HFF-Myc (cell line): ENCODE measurements at places on chromosomes 13 and 19.

DNA sequence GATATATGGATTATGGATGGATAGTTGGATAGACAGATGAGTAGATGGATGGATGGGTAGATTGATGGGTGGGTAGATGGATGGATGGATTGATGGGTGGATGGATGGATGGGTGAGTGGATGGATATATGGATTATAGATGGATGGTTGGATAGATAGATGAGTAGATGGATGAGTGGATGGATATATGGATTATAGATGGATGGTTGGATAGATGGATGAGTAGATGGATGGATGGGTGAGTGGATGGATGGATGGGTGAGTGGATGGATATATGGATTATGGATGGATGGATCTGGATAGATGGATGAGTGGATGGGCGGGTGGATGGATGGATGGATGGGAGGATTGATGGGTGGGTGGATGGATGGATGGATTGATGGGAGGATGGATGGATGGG is 36.4 kb upstream of the TNFAIP8L1 start:
- DNase-seq: no peak

DNA sequence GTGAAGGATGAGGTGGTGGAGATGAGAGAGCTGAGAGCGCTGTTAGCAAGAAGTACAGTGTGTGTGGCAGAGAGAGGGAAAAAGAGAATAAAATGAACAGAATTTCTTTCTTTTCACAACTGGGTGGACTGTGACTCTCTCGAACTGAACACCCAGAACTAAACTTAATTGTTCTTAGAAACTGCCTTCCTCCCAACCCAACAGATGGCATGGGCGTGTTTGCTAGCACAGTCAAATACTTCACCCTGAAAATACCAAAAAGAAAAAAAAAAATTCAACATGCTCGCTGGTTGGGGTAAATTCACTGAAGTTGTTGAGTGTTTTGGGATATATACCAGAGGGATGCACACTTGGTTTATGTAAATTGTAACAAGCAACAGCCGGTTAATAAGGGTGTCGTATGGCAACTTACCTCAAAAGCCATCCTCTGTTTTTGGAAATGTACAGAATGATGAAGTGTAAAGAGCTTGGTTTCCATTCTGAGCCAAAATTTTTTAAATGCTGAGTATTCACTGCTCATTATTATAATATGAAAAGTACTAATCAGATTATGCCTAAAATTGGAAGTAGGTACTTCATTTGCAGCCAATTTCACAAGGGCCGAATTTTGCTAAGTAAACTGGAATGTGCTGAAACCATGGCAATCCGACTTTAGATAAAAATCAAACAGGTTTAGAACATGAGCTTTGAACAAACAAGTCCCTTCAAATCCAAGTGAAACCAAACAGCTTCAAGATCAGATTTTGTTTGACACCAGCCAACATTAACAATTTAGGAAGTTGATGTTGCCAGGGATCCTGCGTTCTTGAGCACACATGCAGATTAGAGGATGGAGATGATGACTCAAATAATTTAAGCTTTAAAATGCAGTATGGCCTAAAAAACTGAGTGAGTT is 115.8 kb downstream of the ZIC5 start:
- DNase-seq: no peak

- DNase-seq: no peak
These were observed 5.0 kb downstream of the RNF225 start for GRCh38 chr19:58400316-58400915.

DNA sequence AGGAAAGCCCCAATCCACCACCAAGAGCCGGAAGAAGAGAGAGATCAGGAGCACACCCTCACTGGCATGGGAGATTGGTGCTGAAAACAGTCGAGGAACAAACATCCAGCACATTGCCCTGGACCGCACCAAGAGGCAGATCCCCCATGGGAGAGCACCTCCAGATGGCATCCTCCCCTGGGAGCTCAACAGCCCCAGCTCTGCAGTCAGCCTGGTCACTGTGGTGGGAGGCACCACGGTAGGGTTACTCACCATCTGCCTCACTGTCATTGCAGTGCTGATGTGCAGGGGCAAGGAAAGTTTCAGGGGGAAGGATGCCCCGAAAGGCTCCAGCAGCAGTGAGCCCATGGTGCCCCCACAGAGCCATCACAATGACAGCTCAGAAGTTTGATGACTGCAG is 110.2 kb downstream of the STOML3 start:
- DNase-seq: no peak

GRCh38 chr19:45351401-45351952 is 10.9 kb downstream of the KLC3 start:
- DNase-seq: no peak

- DNase-seq: no peak
These were observed 458 bp downstream of the ARHGEF1 start for GRCh38 chr19:41883463-41883820.

DNA sequence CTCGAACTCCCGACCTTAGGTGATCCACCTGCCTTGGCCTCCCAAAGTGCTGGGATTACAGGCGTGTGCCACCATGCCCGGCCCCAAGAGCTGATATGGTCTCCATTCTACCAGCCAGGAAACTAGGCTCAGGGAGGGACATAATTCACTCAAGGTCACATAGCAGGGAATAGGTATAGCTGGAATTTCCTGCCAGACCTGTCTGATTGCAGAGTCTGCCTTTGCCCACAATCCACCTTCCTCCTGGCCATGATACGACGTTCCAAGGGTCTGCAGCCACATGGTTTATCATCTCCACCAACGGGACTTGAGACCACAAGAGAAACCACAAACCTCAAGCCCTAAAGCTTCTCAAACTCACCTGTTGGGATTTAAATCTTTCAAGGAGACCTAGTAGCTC is 32.0 kb downstream of the ZNRF4 start:
- DNase-seq: no peak

- DNase-seq: no peak
These were observed 89.9 kb downstream of the TEX26 start for GRCh38 chr13:31022288-31022895.

DNA sequence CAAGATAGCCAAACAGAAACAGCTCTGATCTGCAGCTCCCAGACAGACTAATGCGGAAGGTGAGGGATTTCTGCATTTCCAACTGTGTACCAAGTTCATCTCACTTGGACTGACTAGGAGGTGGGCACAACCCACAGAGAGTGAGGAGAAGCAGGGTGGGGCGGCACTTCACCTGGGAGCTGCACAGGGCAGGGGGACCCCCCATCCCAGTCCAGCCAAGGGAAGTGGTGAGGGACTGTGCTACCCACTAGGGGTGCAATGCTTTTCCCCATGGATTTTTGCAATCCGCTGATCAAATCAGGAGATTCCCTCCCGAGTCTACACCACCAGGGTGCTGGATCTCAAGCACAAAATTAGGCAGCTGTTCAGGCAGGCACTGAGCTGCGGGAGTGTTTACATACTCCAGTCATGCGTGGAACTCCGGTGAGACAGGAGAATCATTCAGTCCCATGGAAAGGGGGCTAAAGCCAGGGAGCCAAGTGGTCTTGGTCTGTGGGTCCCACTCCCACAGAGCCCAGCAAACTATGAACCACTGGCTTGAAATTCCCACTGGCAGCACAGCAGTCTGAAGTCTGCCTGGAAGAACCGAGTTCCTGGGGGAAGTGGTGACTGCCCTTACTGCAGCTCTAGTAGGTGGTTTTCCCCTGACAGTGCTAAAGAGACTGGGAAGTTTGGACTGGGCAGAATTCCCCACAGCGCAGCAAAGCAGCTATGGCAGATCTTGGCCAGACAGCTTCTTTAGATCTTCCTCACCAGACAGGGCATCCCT is 85.1 kb upstream of the UFM1 start:
- DNase-seq: no peak

DNA sequence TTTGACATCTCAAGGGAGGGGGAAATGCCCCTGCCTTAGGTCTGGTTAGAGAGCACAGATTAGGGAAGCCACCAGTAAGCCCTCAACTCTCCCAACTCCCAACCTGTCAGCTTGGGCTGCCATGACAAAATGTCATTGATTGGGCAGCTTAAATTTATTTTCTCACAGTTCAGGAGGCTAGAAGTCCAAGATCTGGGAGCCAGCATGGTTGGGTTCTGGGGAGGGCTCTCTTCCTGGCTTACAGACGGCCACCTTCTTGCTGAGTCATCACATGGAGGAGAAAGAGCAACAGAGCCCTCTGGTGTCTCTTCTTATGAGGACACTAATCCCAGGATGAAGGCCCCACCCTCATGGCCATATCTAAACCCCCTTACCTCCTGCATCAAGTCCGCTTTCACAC is 24.2 kb downstream of the C19orf12 start:
- DNase-seq: no peak

DNA sequence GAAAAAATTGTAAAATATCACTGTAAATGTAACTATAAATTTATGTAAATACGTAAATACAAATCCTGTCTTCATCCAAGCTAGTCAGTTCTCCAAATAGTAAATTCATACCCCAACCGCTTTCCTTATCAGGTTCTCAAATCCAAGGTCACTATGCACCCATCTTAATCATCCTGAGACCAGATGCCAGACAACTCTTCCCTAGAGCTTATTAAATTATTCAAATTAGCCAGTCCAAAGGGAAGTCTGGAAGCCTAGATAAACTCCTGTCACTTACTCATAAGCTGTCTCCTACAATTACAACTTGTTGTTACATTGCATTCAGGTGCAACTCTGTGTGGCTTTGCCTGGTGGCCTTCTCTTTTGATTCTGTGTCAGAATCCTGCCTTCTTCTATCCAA is 836.1 kb upstream of the PCDH20 start:
- DNase-seq: no peak

- DNase-seq: peak; percentile 66
These were observed 12.4 kb downstream of the NOSIP start for GRCh38 chr19:49567861-49568441.

- DNase-seq: no peak
These were observed 6.3 kb upstream of the HCN2 start for GRCh38 chr19:583198-583967.

DNA sequence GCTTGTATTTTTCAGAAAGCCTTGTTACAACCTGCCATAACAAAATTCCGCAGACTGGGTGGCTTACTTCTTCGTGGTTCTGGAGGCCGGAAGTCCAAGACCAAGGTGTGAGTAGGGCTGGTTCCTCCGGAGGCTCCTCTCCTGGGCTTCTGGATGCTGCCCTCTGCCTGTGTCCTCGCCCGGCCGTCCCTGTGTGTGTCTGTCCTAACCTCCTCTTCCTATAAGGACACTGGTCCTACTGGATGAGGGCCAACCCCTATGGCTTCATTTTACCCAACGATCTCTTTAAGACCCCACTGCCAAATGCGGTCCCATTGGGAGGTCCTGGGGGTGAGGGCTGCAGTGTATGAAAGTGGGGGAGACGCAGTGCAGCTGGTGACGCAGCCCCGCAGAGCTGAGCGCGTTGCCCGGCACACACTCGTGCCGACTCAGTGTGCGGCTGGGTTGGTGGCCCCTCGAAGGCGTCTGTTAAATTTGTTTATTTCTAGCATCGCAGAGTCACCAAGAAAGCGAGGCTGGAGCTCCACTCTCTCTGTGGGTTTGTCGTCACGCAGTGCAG is 116.7 kb downstream of the SOX1 start:
- DNase-seq: no peak

DNA sequence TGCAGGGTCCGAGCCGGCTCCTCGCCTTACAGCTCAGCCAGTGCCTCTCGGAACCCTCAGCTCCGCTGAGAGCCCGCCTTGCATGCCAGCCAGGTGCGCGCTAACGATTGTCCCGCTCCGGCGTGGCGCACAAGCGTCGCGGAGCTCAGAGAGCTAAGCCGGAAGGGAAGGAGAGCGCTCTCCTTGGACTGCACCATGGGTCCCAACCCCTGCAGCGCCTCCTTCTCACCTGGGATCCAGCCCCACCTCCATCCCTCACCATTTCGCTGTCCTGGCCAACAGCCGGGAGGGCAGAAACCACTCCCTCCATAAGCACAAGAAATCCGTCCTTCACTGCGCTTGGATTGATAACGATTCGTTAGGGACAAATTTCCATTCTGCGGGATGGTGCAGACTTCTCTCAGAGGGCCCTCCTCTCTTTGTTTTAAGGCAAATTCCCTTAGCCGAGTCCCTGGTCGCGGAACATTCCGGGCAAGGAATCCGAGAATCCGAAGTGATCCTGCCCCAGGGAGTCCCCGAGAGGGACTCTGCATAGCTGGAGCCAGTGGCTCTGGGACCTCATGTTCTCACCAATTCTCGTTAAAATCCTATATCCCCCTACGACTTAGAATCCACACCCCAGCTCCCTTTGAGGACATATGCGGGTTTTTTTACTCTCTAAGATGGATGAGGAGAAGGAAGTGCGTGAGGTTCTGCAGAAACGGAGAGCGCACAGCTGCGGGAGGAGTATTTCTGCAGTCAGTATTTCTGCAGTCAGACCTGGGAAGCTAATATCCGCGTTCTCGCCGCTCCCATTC is 2.8 kb downstream of the GSX1 start:
- DNase-seq: no peak

DNA sequence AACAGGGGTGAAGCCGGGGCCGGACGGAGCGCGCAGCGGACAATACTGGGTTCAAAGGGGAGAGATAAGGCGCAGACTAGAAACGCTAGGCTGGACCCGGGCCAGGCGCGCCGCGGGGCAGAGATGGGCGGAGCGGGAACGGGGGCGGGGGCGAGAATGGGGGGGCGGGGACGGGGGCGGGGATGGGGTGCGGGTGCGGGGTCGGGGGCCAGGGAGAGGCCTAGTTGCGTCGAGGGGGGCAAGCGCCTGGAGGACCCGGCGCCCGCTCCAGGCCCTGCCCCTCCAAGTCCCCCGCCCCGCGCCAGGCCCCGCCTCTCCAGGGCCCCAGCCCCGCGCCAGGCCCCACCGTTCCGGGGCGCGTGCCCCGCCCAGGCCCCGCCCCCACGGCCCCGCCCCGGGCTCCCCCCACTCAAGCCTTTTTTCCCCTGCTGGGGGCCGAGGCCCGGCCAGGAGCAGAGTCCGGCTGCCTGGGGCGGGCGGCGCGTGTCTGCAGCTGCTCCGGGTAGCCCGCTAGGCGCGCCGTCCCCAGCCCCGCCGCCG is at the start of gene CERS4:
TSS of gene CERS4 (plus strand) at position 449 of the 540 bp plus-strand sequence. CDS start 41,707 bp downstream, outside the sequence.
- DNase-seq: no peak

DNA sequence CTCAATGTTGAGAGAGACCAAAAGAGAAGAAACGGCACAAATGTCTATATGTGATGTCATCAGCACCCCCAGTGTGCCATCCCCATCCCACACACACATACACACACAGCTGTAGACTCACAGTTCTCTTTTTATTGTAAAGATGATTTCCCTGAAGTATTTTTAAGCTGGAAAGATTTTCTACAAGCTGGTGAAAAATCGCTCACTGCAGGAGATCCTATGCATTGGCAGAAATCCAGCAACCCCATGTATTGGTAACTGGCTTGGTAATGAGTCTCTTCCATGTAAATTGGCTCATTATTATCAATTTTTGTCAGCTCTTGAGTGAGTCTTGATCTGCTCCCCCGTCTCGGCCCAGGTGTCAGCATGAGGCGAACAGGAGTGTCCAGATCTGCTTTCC is 107.1 kb upstream of the UQCRFS1 start:
- DNase-seq: no peak

GRCh38 chr19:40799558-40800338 is 757 bp downstream of the EGLN2 start:
- no peak for DNase-seq
